Esophagus mucosa (tissue), 1 donor: ENCODE measurements at places on chromosomes 13 and 19. TPM values are rescaled to one million over a fixed set of nuclear protein-coding genes. Genes with fewer than 3 reads are reported as not detected.

Gene ZNF296
- 8.1 TPM for total RNA-seq

Gene NDUFA11
- 217 TPM for total RNA-seq

DNA sequence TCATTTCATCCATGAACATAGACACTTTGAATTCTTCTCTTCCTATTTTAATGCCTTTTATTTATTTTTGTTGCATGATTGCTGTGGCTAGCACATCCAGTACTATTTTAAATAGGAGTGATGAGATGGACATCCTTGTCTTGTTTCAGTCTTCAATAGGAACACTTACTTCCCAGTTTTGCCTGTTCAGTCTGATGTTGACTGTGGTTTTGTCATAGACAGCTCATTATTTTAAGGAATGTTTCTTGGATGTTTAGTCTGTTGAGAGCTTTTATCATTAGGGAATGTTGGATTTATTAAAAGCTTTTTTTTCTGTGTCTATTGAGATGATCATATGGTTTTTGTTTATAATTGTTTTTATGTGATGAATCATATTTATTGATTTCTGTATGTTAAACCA is 586.6 kb downstream of the SLITRK1 start:
- ATAC-seq = no peak

GRCh38 chr13:112899281-112900225 is 69.5 kb upstream of the MCF2L start:
- no peak for ATAC-seq

GRCh38 chr19:19074196-19074882 is 10.5 kb downstream of the SLC25A42 start:
- ATAC-seq = no peak

Gene PAN3
- 18.5 TPM for total RNA-seq

Gene MEIS3
- 0.64 TPM for total RNA-seq

DNA sequence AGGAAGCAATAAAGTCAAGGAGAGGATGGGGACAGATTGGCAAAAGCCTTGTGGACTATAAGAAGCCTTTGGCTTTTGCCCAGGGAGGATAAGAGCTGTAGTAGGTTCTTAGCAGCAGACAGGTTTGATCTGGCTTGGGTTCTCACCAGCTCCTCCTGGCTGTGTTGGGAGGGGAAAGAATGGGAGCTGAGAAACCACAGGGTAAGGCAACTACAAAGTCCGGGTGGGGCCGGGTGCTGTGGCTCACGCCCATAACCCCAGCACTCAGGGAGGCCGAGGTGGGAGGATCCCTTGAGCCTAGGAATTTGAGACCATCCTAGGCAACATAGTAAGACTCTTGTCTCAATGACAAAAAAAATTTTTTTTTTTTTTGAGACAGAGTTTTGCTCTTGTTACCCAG is 20.6 kb downstream of the NECTIN2 start:
- ATAC-seq = peak; percentile 43
